ENCODE measurements at places on chromosomes 3 and 15.

- DNase-seq, result no peak
These were observed 372.8 kb upstream of the TBL1XR1 start for GRCh38 chr3:177569875-177570657.

DNA sequence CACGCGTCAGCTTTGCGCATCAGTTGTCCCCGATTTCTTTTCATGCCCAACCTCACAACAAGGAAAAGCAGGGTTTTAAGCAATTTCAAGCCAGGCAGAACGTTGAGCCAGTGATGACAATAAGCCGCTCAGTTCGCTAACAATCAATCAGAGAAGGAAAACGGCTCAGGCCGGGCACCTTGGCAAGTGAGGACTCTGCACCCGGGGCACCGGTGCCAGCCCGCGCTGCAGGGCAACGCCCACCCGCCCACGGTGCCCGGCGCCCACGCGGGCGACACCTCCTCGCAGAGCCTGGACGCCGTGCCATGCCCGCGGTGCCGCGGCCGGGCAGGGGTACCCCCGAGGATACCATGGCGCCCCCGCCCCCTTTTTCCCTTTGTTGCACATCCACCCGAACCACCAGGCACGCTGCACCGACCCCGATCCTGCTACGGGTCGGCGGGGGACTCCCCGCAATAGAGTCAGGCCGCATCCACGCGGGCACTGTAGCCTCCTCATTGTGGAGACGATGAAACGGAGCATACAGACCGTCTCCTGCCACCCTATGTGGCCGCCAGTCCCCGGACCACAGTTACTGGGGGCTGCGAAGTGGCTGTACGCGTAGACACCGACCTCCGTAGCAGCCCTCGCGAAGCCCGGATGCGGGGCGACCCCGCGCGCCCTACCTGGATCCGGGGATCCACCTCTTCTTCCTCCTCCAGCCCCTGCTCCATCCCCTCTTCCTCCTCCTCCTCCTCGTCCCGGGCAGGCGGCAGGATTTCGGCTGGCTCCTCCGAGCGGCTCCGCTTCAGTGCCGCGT is 581 bp downstream of the SH3BP5 start:
- DNase-seq, result peak; percentile 45

GRCh38 chr3:155325263-155325835 is 31.9 kb upstream of the STRIT1 start:
- no peak for DNase-seq

- DNase-seq, result no peak
These were observed 27.1 kb upstream of the ACKR4 start for GRCh38 chr3:132570016-132570415.

DNA sequence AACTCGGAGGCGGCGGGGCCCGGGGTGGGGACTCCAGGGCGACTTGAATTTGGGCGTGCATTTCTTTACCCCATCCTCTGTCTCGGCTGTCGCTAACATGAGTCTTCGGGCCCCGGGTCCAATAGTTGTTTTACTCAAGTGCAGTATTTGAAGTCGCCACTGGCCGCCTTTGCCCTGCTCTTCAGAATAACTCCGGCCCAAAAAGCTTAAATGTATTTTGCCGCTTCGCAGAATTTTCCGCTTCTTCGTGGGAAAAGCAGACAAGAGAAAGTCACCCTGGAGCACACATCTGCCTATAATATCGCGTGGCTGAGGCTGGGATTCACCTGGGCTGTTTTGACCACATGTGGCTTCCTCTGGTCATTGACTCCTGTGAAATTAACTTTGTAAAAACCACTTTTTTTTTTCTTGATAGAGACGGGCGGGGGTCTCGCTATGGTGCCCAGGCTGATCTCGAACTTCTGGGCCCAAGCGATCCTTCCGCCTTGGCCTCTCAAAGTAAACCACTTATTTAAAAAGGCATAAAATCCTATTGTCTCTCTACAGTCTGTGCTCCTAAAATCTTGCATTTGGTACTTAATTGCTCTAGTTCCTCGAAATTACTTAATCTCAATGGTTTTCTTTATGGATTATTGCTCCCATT is 676 bp downstream of the CNOT10 start:
- DNase-seq, result no peak

DNA sequence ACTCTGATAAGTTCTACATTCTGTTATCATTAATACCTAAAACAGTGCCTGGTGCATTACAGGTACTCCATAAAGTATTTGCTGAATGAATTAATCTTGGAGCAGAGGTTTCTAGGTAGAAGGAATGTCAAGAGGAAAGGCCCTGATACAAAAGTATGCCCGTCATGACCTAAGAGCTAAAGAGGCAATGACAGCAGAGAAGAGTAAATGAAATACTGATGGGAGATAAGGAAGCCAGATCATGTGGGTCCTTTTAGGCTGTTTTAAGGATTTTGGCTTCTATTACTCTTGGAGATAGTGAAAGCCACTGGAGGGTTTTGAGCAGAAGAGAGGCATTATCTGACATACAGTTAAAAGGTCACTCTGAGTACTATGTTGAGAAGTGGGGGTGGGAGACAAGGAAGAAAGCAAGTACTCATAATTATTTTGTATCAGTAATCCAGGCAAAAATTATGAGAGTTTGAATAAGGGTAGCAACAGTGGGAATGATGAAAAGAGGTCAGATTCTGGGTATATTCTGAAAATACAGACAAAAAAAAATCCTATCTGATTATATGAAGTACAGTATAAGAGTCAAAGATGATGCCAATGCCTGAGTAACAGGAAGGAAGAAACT is 48.3 kb downstream of the DENND4A start:
- DNase-seq, result no peak

DNA sequence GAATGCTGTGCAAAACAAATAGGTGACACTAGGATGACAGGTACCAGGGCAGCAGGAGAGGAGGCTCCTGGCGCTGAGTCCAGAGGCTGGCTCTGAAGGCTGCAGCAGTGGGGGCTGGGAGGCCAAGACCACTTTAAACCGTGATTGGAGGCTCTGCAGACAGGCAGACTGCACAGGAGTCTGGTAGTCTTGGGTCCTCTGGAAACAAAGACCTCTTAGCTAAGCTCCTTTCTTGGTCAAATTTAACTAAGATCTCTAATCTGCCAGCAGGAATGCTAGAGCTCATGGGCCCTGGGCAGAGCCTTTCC is 4.4 kb upstream of the MUSTN1 start:
- no peak for DNase-seq

Data from activated naive CD8-positive, alpha-beta T cell treated with anti-CD3 and anti-CD28 coated beads for 36 hours (primary cell).